ENCODE measurements at places on chromosomes 2 and 18.

GRCh38 chr2:143482316-143482715, 353.1 kb downstream of the ARHGAP15 start:
- no peak for DNase-seq

DNA sequence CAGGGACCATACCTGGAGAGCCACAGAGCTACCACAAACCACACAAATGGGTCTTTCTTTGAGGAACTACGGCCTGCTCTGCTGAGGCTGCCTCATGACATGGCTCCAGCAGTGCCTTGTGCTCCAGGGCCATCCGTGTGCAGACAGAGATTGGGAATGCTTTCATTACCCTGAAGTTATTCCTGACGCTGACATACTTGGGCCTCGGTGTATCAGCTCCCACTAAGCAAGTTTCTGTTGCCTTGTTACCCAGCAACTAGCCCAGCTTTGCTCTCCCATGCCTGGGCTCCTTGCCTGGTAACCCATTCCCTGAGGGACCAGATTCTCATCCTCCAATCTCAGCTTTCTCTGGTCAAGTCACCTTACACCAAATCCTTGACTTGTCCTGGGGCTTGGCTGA, 80.3 kb upstream of the FZD7 start:
- no peak for DNase-seq

GRCh38 chr2:100321866-100322820, at the start of gene LONRF2:
Gene LONRF2 (minus strand): TSS chr2:100322501. CDS start chr2:100322093, 408 bp downstream.
- DNase-seq: no peak

GRCh38 chr2:239944694-239945551, 80.2 kb downstream of the NDUFA10 start:
- no peak for DNase-seq

- no peak for DNase-seq
These were observed 5.2 kb upstream of the PPP4R1 start for GRCh38 chr18:9619545-9619944.

GRCh38 chr2:132782176-132782783, 112.3 kb upstream of the LYPD1 start:
- DNase-seq: no peak

DNA sequence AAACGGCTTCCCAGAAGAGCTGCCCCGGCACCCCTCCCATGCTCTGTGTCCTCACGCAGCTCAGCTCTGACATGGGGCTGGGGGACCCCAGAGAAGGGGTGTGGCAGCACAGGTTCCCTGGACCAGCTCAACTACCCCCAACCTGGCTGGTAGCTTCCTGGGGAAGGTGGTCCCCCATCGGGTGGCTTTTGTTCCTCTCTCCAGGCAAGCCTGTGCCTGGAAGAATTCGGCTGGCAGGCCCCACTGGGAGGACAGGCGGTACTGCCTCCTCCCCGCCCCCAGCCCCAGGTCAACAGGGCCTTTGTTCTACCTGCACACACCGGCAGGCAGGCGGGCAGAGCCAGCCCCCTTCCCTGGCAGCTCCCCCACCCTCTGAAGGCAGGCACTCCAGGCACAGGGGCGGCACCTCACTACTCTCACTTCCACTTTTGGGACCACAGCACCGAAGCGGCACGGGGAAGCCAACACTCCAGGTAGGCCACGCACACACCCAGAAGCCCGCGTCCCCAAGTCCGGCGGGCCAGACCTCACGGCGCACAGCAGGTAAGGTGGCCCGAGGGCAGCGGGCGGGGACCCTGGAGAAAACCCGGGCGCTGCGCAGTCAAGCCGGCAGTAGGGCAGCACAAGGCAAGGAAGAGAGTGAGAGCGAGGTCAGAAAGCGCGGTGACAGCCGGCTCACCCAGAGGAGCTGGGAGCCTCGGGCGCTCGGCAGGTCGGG, 1.3 kb downstream of the HS6ST1 start:
- DNase-seq: no peak

GRCh38 chr2:47012866-47013265, 97.3 kb upstream of the MCFD2 start:
- no peak for DNase-seq

DNA sequence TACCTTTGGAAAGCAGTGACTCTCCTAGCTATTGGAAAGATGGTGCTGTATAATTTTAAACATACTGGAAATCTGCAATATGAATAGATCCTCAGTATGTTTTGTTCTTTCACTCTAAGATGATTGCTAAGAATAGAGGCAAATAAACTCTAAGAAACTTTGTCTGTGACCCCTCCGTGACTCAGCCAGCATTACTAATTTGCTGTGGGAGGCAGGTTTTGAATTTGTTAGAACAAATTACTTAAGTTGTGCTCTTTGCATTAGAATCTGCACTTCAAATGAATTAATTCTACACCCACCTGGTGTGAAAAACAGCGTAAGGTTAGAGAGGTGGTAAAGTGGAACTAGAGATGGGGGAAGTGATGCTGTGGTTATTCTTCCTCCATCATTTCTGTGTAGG, 142.2 kb downstream of the RAPGEF4 start:
- no peak for DNase-seq

DNA sequence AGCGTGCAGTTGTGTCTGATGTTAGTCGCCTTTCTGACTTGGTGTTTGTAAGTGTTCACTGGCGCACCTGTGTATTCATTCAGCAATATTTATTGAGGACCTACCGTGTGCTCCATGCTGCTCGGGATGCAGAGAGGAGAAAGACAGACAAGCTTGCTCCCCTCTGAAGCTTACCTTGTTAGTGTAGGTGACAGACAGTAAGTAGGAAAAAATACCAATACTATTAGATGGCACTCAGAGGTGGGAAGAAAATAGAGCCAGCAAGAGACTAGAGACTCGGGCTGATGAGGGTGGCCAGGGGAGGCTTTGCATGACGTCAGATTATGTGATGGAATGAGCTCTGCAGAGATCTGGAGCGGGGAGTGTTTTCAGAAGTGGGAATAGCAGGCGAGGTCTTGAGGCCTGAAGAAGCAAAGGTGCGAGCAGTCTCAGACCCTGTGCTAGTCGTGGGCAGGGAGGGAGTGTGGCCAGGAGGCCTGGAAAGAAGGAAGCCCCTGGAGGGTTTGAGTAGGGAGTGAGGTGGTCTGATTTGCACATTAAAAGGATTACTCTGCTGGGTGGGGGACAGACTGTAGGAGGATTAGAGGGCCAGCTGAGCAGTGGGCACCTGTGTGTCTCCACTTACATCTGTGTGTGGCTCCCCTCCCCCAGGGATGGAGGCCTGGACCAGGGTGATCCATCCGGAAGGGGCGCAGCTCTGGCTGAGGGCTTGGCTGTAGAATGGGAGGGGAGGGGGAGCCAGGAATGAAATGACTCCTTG, 11.8 kb downstream of the MTCL1 start:
- no peak for DNase-seq

DNA sequence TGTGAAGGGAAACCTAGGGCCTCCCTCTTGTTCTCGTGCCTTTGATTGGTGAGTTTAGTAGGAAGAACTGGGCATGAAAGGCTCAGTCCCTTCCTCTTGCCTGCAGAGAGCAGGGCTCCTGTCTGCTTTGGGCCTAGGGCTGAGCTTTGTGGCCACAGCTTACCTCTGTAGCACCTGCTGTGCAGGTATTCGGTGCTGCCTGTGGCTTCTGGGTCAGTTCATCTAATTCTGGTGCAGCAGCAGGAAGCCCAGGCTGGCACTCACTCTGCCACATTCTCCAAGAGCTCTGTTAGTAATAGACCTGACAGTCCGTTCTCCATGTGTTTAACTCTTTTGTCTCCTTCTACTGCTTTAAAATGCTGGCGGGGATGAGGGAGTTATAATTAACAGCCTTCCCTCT, 96.5 kb downstream of the DLGAP1 start:
- DNase-seq: no peak

GRCh38 chr2:45879406-45879805, 227.9 kb downstream of the PRKCE start:
- no peak for DNase-seq

- no peak for DNase-seq
These were observed 22.4 kb downstream of the GREB1 start for GRCh38 chr2:11556101-11556806.

GRCh38 chr2:45170191-45171135, 161.2 kb upstream of the SIX2 start:
- DNase-seq: no peak

GRCh38 chr2:47288864-47289263, 114.1 kb upstream of the MSH2 start:
- peak; percentile 92 for DNase-seq

GRCh38 chr2:186533717-186534116, 47.7 kb downstream of the ZC3H15 start:
- no peak for DNase-seq

GRCh38 chr2:221169724-221170123, 402.4 kb downstream of the EPHA4 start:
- no peak for DNase-seq

Measured in fibroblast of skin of left biceps (primary cell).